ENCODE measurements at places on chromosomes 5 and 9.

- DNase-seq = no peak
These were observed 49.7 kb downstream of the POC5 start for GRCh38 chr5:75667586-75667985.

- DNase-seq = peak; percentile 43
These were observed 367.2 kb downstream of the OSTF1 start for GRCh38 chr9:75455444-75455921.

DNA sequence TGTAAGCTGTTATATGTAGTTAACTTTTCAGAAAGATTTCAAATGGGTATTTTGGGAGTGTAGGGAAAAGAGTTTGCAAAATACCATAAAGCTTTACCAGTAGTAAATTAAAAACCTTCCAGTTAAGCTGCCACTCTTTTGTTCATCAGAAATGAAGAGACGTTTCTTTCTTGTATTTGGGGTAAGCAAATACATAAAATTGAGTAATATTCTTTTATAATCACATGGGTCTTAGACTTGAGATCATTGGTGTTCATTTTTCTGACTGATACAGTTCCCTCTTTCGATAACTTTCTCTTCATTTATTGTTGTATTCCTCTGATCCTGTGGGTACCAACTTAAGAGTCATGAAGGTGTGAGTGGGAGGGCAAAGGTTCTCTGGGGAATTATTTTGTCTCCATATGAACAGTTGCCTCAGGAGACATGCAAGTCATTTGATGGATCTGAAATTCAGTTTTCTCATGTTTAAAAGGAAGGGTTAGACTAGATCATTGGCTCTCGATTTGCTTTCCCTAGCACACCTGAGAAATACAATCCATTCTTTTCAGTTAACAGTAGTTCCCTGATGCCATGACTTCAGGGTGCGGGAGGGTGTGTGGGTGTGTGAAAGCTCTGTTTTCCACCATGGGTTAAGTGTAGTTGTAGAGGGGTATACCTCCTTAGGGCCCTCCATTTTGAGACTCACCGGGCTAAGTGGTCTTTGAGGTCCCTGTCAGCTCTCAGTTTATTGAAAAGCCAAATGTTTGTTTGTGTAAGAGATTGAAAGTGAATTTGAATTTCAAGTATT, 47.7 kb downstream of the CNTRL start:
- peak; percentile 36 for DNase-seq

DNA sequence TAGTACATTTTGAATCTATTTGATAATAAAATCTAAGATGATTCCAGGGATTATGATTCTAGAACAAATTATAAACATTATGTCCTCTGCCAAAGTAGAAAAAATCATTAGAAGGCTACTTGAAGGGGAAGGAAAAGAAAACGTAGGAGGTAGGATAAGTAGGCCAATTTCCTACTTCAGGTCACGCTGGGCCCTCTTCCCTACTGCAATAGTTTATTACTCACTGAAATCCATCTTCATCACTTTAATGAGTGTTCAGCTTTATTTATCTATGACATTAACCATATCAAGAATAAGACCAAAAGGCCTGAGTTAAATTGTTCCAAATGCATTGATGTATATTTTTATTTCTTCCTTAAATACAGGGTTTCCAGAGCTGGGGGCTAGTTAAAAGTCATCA, 21.6 kb downstream of the SLC28A3 start:
- no peak for DNase-seq

DNA sequence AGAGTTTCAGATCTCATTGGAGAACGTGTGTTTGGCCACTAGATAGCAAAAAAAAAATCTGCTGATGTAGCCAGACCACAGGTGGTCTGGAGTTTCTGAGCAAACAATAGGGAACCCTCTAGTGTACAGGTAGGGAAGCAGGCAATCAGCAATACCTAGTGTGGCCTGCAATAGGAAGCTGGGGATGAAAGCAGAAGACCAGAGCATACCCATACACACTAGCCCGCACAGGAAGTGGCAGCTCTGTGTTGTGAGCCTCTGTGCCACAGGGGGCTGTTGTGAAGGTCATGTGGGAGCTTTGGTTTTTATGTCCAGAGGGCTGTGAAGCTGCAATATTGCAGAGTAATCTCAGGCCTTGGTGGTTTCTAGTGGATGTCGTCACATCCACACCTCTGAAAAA, 81.2 kb downstream of the MTAP start:
- peak; percentile 9 for DNase-seq

All from GM12865 (cell line).